Brain (organoid and tissue), 16 donors: ENCODE measurements at places on chromosomes 3 and 15. TPM values are rescaled to one million over a fixed set of nuclear protein-coding genes. Genes with fewer than 3 reads are reported as not detected.

DNA sequence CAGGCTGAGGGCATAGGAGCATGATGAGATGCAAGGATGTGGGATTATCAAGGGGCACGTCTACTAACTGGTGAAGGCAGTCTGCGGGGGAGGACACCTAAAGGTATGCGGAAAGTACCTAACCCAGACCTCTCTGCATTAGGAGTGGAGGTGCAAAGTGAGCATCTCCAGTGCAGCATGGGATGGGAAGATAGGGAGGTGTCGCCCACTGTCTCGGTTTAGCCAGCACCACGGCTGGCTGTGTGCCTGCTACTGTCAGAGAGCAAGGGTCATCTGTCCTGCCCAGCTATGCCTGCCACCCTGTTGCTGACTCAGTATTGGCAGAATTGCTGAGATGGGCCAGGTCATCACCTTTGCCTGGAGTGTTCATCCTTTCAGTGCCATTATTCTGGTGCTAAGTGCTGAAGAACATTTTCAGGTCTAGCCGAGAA lies 40.1 kb downstream of the OXNAD1 start:
- DNase-seq = no peak

- DNase-seq = no peak
These were observed 52.4 kb downstream of the TNIK start for GRCh38 chr3:171407759-171408158.

GRCh38 chr3:108334701-108335100 lies 38.4 kb downstream of the HHLA2 start:
- peak; percentile 13 for DNase-seq

DNA sequence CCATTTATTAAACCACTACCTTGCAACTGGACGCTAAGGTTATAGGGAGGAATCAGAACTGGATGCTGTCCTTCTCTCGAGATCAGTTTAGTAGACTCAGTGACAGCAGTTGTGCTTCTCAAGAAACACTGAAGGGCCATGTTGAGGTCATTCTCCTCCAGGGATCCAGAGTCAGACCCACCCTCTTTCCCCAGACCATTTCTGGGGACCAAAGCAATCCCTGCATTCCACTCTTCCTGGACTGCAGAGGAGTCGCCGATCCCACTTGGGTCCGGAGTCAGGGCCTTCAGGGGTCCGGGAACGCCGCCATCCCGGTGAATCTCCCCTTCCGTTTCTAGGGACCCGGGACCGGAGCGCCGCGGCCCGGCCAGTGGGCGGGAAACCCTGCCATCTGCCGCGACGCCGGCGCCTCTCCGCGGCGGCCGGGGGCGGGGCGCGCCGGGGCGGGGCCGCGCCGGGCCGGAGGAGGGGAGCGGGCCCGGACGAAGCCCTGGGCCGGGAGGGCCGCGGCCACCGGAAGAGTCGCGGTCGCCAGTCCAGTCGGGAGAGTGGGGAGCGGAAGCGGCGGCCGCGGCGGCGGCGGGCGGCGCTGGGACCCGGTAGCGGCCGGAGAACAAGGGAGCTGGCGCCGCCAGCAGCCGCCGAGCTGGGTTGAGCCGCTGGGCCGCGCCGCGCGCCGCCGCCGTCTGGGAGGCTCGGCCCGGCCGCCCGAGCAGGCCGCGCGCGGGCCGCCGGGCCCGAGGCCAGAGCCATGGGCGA lies at the start of gene DVL3:
DVL3 (plus strand) TSS at position 493 of the 759 bp plus-strand sequence; CDS start at position 752, 259 bp downstream.
- peak; percentile 65 for DNase-seq

- no peak for DNase-seq
These were observed 421.1 kb downstream of the PLOD2 start for GRCh38 chr3:145739926-145740325.

- DNase-seq = no peak
These were observed 89.5 kb downstream of the ANP32A start for GRCh38 chr15:68730976-68731897.

DNA sequence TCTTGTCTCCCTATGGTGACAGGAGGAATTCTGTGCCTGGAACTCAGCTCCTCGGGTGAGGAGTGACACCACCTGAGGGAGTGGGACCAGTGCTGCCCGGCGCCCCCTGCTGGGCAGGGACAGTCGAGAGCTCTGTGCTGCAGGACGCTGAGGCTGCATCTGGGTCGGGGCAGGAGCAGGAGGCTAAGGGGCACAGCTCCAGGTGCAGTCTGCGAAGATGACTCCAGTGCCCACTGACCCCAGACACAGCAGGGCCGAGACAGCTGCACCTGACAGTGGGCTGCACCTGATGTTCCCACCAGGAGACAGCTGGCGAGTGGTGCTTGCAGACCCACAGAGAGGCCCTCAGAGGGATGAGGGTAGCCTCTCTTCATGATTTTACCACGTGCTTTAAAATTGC lies 152.9 kb downstream of the ATP10A start:
- no peak for DNase-seq

DNA sequence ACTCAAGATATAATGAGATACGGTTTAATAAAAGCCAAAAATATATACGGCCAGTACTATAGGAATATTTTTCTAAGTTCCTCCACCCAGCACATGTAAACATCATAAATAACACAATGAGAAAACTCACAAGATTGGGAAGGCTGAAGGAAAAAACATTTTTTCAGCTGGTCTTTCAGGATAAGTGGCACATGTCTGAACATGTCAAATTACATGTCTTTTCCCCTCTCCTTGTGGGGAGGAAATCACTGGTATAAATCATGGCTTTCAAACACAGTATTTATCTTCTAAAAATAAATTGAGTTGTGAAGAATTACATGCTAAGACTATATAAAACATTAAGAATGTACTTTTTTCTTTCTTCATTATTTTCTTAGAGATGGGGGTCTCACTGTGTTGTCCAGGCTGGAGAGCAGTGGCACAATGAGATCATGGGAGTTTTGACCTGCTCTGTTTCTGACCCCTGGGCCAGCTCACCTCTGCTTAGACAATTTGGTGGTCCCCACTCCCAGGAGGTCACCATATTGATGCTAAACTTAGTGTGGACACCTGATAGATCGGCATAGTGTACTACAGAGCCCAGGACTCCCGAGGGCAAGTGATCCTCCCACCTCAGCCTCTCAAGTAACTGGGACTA lies 32.8 kb downstream of the ETV5 start:
- DNase-seq = no peak

- DNase-seq = peak; percentile 23
These were observed 3.1 kb upstream of the LARP6 start for GRCh38 chr15:70856884-70857561.

DNA sequence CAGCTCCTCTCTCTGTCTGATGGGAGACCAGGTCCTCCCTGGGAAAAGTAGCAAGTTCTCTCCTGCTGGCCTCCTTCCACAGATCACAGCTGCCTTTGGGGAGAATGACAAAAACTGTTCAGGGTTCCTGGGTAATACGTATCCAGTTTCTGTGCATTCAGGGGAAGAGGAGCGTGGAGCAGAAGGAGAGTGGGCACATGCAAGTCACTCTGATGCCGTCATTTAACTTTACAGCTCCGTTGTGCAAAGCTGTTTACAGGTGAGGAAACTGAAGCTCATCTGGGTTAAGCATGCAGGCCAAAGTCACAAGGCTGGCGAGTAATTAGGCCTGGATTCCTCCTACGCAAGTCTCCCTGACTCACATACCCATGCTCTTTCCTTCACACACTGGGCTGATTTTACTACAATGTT lies 7.5 kb upstream of the TM4SF1 start:
- DNase-seq = no peak

GRCh38 chr3:98921957-98922356 lies 20.5 kb upstream of the DCBLD2 start:
- DNase-seq = no peak

- no peak for DNase-seq
These were observed 1209.3 kb downstream of the NSUN3 start for GRCh38 chr3:95272166-95272565.

DNA sequence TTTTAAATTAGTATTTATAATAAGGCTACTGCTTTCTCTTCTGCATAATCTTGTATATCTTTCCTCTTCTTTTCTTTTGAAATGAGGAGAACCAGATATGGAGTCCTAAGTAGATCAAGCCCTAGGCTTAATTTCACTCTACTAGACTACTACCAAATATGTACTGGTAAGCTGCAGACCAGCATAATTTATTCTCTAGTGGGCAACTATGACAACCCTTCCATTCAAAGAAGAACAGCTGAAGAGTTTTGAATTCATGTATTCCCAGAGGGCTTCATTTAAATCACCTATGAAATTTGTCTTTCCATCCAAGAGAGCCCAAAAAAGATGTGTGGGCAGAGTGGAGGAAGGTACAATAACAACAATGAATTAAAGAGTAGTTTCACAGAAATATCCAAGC lies 10.0 kb downstream of the RAD18 start:
- DNase-seq = no peak

GRCh38 chr3:16950845-16951244 lies 66.1 kb downstream of the PLCL2 start:
- no peak for DNase-seq

- DNase-seq = peak; percentile 97
These were observed 93.4 kb upstream of the STRIT1 start for GRCh38 chr3:155386919-155387318.

GRCh38 chr3:104436506-104436905 lies 930.2 kb upstream of the ALCAM start:
- no peak for DNase-seq

DNA sequence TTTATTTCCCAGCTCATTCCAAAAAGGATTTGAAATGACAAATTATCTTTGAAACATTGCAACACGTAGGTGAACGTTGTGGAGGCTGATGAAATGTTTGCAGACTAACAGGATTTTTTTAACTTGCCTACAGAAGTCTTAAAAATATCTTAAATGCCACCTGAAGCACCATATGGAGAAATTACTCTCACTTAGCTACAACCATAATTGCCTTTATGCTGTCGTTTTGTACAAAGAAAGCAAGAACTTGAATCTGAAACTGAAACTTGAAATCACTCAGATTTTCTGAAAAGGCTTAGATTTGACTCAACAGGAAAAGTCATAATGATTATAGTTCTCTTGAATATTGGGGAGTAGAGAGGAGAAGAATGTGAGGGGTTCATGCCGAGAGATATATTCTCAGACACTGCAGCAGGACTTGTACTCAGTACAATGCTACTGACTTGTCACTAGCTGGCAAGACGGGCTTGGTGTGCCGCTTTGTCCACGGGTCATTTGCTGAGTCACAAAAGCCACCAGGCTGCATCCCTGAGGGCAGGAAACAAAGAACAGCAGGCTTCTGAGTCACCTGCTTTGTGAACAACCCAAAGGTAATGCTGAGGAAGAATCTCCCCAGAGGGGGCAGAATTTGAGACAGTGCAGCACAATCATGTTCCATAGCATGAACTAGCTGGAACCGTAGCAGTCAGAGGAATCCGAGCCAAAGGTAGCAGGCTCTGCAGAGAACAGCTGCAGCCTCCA lies 7.1 kb upstream of the FMN1 start:
- peak; percentile 55 for DNase-seq

DNA sequence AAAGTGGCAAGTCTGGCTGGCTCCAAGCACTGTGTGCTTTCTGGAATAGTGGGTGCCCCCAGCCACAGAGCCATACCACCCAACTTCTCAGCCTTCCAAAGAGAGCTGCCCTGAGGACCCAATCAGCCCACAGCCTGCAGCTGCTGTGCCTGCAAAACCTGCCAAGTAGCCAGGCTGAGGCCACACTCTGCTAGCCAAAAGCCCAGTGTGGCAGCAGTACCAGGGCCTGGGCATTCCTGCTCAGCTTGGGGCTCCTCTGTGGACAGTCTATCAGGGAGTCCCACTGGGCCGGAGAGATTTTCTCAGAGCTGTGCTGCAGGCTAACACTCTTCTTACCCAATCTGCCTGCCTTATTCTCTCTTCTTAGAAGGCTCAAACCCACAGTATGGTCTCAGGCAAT lies 136.5 kb downstream of the TPRA1 start:
- no peak for DNase-seq

GRCh38 chr3:79531566-79532295 lies 236.1 kb downstream of the ROBO1 start:
- no peak for DNase-seq

DNA sequence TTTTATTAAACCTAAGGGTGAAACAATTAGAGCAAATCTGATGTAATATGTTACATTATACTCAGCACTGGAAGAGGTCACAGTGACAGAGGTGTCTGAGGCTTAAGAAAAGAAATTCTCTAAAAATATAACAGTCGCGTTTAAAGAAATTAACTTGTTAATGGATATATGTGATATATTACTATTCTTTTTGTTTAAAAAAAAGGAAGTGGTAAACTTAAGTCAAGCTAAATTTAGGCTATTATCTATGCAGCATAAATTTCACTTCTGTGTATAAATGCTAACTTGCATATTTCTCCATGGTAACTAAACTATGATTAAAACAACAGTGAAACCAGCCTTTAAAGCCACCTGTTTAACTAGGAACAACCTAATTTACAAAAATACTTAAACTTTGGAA lies 191.3 kb downstream of the FOXP1 start:
- peak; percentile 32 for DNase-seq

GRCh38 chr3:18389108-18389733 lies 35.9 kb downstream of the SATB1 start:
- peak; percentile 72 for DNase-seq

DNA sequence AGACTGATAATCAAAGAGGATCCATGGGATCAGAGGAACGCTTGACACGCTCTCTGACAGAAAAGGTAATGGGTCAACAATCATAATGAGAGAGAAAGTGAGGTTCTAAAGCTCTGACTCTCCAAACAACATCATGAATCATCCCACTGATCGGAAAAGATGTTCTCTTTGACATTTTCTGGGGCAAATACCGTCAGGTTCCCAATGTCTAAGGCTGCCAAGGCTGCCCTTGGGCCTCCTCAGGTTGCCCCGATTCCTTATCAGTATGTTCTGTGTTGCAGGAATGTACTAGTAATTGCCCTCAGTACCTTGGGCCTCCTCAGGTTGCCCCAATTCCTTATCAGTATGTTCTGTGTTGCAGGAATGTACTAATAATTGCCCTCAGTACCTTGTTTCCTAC lies 60.9 kb downstream of the NPTN start:
- no peak for DNase-seq

GRCh38 chr3:170600005-170600624 lies 14.2 kb upstream of the SLC7A14 start:
- DNase-seq = no peak

- no peak for DNase-seq
These were observed 52.8 kb downstream of the NOX5 start for GRCh38 chr15:69067296-69067695.

The ZMYND10 gene
- 18.3 TPM for polyA plus RNA-seq

The SYNPR gene
- 8.1 TPM for polyA plus RNA-seq

The CHDH gene
- polyA plus RNA-seq = 5.5 TPM

The CNTN3 gene
- 0.29 TPM for polyA plus RNA-seq

The UBE2Q2 gene
- 5.7 TPM for polyA plus RNA-seq

The TEX55 gene
- 0.37 TPM for polyA plus RNA-seq

The KLHL40 gene
- polyA plus RNA-seq = not detected

The HCLS1 gene
- 7.0 TPM for polyA plus RNA-seq

The SUMF1 gene
- 8.6 TPM for polyA plus RNA-seq

The ATP8B4 gene
- polyA plus RNA-seq = 0.88 TPM

The ASB14 gene
- polyA plus RNA-seq = not detected

The ACP3 gene
- polyA plus RNA-seq = 0.76 TPM

The NAALADL2 gene
- polyA plus RNA-seq = 0.80 TPM

The SLC30A4 gene
- 1.7 TPM for polyA plus RNA-seq

The P2RY14 gene
- polyA plus RNA-seq = 1.4 TPM

The SAMD7 gene
- not detected for polyA plus RNA-seq
